GM04504 (cell line): ENCODE measurements at places on chromosomes 13 and 19.

DNA sequence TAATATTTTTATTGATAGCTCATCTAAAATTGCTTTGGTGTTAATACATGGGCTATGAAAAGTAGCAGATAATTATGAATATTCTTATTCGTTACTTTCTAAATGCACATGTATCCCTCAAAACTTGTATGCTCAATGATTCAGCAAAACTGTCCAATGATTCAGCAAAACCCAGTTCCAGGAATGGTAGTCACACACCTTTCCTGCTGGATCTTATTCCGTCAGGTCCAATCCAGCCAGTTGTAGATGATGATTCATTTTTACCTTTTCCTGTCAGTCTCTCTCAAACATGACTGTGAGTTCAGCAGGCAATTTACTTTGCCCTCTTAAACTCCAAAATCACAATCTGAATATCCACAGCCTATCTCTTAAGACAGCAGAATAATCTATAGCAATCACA lies 1082.6 kb downstream of the EFNB2 start:
- DNase-seq = no peak

GRCh38 chr13:21583478-21583877 lies 20.5 kb downstream of the MICU2 start:
- no peak for DNase-seq

DNA sequence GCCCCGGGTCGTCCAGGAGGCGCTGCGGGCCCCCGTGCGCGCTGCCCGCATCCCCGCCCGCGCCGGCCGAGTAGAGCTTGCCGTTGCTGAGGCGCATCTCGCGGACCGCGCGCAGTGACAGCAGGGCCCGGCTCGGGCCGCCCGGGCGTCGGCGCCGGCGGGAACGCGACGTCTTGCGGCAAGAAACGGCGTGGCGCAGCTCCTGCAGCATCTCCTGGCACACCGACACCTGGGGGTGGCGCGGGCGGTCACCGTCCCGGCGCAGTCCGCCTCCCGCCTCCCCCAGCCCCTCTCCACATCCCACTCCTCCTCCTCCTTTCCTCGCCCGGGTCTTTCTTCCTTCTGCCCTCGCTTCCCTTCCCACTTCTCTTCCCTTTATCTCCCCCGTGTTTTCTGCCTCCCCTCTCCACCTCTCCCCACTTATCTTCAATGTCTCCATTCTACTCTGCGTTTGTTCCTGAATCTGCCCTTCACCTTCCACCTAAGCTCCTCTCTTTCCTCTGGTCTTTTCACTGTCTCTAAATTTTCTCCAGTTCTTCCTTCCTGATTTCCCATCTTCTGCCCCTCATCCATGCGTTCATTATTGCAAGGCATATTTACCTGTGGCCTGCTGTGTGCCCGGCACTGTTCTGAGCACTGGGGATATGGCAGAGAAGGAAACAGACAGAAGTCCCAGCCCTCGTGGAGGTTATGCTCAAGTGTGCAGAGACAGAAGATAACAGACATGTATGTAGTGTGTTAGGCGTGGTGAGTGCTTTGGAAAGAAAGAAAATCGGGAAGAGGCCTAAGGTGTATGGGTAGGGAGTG lies 5.2 kb upstream of the ATP1A3 start:
- DNase-seq = no peak

GRCh38 chr13:33169273-33169980 lies 116.1 kb downstream of the STARD13 start:
- DNase-seq = no peak

- no peak for DNase-seq
These were observed 25.3 kb upstream of the OR10H2 start for GRCh38 chr19:15702534-15702930.

GRCh38 chr19:14565298-14565679 lies 6.6 kb downstream of the NDUFB7 start:
- no peak for DNase-seq

DNA sequence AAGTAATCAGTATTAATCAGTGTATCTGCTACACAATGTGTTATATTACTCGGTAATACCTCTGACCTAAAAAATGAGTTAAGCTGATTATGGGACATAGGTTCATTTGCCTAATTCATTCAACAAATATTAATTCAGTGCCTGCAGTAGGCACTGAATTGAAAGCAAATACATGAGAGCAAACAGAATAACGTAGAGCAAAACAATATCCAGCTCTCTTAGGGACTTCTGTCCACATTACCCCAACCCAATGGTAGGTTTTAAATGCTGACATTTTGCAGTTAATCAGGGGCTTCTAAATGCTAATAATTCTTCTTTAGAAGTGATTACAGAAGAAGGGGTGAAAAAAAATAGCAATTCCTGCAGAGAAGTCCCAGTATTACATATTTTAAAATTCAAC lies 4.9 kb downstream of the RCBTB2 start:
- no peak for DNase-seq

GRCh38 chr13:82477436-82477835 lies 1404.8 kb downstream of the SLITRK1 start:
- no peak for DNase-seq

GRCh38 chr13:30847650-30848307 lies 58.3 kb upstream of the MEDAG start:
- peak; percentile 99 for DNase-seq

DNA sequence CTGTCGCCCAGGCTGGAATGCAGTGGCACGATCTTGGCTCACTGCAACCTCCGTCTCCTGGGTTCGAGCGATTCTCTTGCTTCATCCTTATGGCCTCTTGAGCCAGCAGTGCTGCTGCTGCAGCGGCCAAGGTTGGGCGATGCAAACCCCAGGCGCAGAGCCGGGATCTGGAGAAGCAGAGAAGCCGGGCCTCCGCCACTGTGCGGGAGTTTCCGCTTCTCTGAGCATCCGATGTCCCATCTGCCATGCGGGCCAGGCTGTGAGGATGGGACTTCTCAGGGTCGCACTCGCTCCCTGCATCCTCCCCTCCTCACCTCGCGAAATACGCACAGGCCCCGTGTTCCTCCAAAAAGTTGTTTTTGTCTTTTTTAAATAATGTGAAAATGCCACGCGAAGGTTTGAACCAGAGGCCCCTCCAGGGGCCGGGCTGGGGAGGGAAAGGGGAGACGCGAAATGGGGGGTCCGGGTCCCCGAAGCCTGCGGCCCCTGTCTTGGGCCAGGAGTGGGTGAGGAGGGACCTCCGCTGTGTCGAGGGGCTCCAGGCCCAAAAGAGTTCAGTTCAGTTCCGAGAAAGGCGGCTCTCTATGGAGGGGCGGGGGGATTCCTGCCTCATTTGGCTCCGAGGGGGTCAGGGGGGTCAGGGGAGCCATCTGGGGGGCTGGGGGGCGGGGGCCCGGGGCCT lies 15.9 kb downstream of the CYTH2 start:
- no peak for DNase-seq

DNA sequence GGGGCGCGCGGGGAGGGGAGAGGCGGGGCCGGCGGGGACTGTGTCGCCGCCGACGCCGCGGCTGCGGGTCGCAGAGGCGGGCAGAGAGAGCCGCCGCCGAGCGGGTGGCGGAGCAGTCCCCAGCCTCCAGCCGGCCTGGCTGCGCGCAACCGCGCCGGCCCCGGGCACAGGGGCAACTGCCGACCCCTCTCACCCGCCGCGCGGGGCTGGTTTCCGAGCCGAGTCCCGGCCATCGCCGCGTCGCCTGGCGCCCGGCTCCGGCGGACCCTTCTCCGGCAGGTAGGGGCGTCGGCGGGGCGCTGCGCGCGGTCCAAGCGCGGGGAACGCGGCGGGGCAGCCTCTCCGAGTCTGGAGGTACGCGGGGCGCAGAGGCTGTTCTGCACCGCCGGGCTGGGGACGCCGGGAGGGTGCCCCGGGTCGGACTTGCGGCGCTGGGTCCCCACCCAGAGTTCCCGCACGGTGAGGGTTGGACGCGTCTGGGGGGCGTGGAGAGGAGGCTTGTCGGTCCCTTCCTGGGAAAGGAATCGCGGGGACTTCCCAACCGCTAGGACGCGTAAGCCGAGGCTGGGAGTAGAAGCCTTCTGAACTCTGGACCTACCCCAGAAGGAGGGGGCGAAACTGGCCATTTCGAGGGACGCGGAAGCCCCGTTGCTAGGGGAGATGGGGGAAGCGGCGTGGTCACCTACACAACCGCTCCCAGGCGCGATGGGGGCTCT lies 133.6 kb upstream of the MYO16 start:
- DNase-seq = no peak

GRCh38 chr19:55486971-55487923 lies 989 bp upstream of the SSC5D start:
- DNase-seq = peak; percentile 95

DNA sequence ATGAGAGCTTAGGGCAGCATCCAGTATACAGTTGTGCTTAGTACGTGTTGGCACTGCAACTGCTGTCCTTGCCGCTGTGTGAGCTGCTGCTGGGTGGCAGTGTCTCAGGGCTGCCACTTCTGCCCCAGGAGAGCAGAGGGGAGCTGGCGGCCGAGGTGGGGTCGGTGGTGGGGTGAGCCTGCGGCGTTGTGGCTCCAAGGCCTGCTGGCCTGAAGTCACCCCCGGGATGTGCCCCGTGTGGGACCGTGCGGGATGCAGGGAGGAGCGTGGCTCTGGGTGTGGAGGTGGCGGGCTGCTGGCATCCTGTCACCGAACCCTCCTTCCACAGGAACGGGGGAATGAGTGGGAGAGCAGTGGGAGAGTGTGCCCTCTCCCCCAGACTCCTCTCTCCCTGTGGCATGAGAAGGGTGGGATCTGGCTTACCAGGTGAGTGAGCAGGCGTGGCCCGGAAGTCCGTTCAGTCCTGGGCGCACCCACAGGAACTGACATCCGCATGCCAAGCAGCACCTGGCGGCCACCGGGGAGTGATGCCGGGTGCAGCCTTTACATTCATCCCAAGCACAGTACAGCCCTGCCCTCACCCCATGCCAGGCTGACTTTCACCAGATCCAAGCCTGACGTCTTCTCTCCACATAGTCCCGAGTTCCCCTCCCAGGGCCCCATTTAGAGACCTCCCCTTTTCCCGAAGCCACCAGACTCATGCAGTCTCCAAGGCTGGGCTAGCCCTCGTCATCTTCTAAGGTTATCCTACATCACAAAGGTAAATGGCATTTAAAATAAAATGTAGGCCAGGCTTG lies 26.6 kb downstream of the MCF2L start:
- DNase-seq = no peak

DNA sequence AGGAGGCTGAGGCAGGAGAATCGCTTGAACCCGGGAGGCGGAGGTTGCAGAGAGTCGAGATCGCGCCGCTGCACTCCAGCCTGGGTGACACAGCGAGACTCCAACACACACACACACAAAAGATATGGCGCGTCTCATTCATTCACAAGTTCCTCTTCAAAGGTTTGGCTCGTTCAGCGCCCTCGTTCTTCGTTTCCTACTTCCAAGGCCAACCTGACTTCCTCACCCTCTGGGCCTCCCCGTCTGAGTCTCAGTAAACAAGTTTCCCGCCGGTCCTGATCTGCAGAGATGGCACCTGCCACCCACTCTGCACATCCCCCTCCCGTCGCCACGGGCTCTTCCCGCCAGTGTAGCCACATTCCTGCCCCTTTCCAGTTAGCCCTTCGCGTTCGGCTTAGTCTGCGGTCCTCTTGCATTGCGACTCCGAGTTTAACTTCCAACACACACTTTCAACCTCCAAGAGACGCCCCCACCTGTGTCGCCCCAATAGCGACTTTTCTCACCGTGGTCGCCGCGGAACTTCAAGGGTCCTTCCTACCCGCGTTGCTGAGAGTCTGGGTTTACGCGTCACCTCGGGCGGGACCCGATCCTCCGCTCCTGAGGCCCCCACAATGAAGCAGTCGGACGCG lies 1.3 kb upstream of the BSG start:
- DNase-seq = no peak

GRCh38 chr19:38917921-38918491 lies 6.0 kb upstream of the CCER2 start:
- DNase-seq = no peak

DNA sequence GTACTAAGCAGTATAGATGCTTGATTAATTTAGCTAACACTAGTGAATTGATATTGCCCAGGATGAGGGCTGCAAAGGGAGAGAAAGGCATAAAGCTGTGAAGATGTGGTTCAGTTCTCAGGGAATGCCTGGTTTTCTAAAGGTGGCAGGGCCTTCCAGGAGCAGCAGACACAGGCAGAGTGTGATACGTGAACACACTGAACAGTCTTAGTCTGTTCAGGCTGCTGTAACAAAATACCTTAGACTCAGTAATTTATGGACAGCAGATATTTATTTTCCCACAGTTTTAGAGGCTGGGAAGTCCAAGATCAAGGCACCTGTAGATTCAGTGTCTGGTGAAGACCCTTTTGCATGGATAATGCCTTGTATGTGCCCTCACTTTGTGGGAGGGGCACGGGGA lies 8.7 kb upstream of the SPATA13 start:
- no peak for DNase-seq

- DNase-seq = no peak
These were observed 12.3 kb upstream of the MCF2L start for GRCh38 chr13:112956571-112957294.
